CD4-positive, alpha-beta memory T cell (primary cell): ENCODE measurements at places on chromosomes 2 and 18.
A peak's percentile ranks its signal among the peaks of the same experiment; 100 is the strongest.

GRCh38 chr18:58095655-58096054, 51.6 kb downstream of the NEDD4L start:
- DNase-seq: no peak

DNA sequence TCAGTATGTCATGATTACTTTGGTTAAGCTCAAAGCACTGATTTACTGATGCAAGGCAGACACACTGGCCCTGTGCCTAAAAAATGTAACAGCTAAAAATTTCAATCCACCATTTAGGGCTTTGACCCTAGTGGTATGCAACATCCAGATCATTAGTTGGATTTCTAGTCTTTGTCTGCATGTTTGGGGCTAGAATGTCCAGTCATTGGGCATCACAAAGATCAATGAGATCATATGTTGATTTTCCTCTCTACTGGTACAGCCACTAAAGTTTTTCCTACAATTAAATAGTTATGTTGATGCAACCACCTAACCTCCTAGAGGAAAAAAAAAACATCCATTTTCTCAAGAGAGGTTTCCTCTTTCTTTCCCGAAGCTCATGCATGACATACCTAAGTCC, 53.4 kb upstream of the REV1 start:
- DNase-seq: no peak

GRCh38 chr18:8793445-8794155, 88.2 kb downstream of the MTCL1 start:
- DNase-seq: no peak

GRCh38 chr2:136238286-136239078, 120.5 kb upstream of the CXCR4 start:
- DNase-seq: peak; percentile 78

- DNase-seq: no peak
Observed at GRCh38 chr2:165584126-165584654, 114.7 kb downstream of the CSRNP3 start.

GRCh38 chr2:43842866-43843226, 4.1 kb downstream of the ABCG8 start:
- DNase-seq: no peak

GRCh38 chr2:44148999-44149398, 19.7 kb upstream of the PPM1B start:
- no peak for DNase-seq

DNA sequence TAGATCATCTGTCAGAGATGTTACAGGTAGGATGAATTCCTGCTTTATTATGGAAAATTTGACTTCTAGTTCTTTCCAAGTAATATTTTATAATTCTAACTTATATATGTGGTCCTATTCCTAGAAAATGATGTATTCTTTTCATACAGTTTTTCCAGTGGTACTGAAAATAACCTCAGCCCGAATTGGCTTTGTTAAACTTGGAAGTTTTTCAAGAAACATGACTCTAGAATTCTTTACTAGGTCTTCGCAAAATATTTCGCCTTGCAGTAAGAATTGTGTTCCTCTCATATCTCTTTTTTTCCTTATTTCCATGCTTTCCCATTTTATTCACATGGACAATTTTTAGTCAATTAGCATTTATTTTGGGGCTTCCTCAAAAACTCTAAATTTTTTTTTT, 60.5 kb downstream of the BMPR2 start:
- no peak for DNase-seq

- DNase-seq: peak; percentile 49
Observed at GRCh38 chr2:61471905-61472805, 1.3 kb upstream of the USP34 start.

DNA sequence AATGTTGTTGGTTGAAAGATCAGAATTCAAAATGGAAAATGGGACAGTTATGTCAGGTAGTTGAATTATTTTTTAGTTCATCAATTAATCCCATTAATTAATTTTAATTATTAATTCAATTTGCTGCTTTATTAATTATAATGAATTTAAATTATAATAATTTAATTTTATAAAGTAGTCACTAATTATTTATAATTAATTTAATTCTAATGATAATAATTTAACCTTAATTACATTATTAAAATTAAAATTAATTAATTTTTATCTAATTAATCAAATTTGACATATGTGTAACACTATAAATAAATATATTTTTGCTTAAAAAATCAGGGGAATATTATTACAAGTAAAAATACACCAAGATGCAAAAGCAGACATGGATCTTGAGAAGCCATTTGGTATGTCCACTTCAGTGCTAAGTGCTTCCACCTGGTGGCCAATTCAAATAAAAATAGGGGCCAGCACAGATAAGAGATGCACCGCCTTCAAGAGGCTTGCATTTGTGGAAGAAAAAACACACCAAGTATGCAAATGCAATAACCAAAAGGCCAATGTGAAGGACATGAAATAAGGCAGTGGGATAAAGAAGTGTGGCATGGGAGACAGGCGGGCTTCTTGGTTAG, 73.2 kb downstream of the MBP start:
- no peak for DNase-seq

DNA sequence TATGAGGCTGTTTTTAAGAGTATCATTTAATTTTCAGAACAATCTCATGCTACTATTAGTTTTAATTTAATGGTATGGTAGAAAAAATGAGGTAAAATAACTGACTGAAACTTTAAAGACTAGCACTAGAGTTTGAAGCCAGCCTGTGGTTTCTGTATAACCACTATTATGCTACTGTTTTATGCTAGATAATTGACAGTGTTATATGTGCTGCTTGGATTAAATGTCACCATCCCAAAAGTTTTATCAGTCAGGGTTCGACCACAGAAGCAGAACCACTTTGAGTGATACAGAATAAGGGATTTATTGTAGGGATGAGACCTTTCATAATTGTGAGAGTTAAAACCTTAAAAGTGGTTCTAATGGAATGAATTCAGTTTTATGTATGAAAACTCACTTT, 271.6 kb downstream of the PTGR3 start:
- no peak for DNase-seq

DNA sequence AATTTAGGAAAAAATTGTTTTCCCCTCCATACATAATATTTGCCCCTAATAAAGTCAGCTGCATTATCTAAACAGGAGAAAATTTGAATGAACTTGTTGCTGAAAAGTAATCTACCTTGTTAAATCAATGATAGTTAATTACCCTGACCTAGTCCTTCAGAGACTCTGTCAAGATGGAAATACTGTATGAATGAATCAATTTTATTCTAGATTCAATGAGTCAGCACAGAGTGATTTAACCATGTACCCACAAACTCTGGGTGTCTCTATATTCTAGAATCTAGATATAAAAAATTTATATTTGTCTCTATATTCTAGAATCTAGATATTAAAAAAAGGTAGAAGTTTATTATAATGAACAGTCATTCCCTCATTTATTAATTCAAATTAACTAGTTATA, 36.2 kb downstream of the NDUFAF7 start:
- DNase-seq: no peak
